ENCODE measurements at places on chromosomes 7 and 10.

GRCh38 chr10:44577533-44577932 lies 192.6 kb upstream of the CXCL12 start:
- no peak for DNase-seq

DNA sequence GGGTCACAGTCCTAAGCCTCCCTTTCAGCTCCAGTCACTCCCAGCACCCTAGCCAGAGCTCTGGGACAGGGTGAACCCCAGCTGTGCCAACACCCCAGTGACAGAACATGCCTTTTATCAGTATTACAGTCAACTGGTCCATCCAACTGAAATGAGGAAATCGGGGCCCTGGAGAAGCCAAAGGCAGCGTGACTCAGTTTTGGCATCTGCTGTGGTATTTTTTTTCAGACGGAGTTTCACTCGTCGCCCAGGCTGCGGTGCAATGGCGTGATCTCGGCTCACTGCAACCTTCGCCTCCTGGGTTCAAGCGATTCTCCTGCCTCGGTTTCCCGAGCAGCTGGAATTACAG lies 3.4 kb upstream of the CLDN15 start:
- DNase-seq, result no peak

- no peak for DNase-seq
Observed at GRCh38 chr10:21141946-21142492, 244.9 kb upstream of the NEBL start.

GRCh38 chr10:58840840-58841435 lies 328.3 kb downstream of the BICC1 start:
- DNase-seq, result no peak

- DNase-seq, result no peak
Observed at GRCh38 chr7:112060625-112061024, 145.6 kb downstream of the DOCK4 start.

GRCh38 chr10:22710139-22710745 lies 4.1 kb downstream of the PIP4K2A start:
- DNase-seq, result no peak

DNA sequence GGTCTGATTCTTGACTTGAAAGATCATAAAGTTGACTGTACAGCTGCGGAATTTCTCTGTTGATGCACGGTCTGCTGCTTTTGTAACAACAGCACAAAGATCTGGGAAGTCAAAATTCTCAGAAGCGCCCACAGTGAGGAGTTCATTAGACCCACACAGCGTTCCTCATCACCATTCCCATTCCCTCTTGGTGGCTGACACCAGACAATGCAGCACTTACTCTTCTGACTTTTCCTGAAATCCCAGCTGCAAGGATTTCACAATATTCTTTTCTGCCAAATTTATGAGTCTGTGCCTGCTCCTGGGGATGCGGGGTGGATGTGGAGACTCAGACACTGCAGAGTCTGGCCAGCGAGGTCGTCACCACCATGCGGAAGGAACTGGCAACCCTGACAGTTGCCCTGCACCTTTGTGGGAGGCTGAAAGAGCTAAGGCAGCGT lies 233.9 kb downstream of the FANK1 start:
- DNase-seq, result no peak

- no peak for DNase-seq
Observed at GRCh38 chr7:131522325-131522930, 34.0 kb downstream of the PODXL start.

GRCh38 chr7:96985992-96986391 lies 19.4 kb upstream of the DLX6 start:
- no peak for DNase-seq

- no peak for DNase-seq
Observed at GRCh38 chr10:103859161-103860086, 4.0 kb upstream of the SH3PXD2A start.

DNA sequence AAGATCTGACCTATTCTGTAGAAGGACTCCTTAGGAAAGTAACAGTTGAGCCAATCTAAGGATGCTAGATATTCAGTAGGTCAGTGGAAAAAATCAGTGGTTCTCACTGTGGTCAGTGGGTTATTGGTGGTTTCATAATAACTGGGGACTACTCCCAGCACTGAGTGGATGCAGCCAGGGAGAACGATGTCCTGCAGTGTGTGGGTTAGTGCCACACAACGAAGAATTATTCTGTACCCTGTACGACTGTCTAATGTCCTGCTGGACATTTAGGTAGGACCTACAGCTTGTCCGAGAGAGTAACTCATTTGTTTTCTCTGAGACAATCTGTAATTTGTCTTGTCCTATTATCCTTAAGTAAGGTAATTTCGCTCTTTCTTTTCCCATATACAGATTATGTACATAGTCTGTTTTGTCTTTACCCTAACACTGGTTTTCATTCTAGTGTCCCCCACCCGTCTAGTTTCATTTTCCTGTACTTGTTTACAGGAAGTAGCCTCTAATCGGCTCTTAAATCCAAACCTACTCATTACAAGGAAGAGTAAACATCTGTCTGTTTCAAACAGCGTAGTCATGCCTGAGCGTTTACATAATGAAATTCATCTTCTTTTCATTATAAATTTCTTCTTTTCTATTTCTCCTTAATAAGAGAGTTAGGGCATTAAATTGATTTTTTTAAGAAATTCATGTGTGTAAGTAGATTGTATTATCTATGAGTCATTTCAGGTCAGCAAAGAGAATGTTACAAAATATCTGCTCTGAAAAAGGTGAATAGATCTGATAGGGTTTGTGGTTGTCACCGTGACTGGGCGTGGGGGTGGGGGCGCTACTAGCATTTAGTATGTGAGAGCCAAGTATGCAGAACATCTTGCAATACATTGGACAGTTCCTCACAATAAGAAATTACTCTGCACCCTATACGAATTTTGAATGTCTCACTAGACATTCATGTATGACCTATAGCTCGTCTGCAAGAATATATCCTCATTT lies 8.3 kb upstream of the ZC3HAV1L start:
- no peak for DNase-seq

DNA sequence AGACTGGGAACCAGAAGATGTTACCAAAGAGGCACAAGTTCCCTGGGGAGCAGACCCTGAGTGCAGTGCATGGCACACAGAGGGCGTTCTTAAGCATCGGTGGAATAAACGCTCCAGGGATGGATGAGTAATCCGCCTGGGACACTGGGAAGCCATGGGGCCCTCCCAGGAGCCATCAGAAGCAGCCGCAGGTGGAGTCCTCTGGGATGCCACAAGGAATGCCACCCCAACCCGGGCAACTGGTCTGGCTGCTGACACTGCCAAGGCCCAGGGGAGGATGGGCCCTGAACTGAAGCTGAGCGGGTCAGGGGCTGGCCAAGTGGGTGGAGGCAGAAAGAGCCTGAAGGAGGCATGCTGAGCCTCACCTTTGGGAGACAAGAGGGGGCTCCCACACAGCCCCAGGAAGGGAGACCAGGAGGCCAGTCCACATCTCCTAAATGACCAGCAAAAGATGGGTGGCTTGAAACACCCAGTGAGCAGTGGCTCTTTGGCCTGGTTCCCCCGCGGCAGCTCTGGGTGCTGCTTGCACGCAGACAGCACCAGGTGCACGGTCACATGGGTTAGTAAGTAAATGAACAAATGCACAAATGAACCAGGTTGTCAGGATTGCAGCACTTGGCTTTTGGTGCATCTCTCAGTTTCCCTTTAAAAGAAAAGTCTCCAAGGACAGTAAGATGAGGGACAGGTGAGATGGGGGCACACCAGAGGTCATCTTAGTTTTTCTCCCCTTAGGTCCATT lies 141.3 kb upstream of the ZMIZ1 start:
- DNase-seq, result no peak

GRCh38 chr10:20634839-20635238 lies 262.3 kb downstream of the NEBL start:
- DNase-seq, result no peak

- no peak for DNase-seq
Observed at GRCh38 chr7:139532636-139533155, 9.2 kb downstream of the CLEC2L start.

GRCh38 chr10:124619802-124620490 lies 124.2 kb downstream of the FAM53B start:
- no peak for DNase-seq

DNA sequence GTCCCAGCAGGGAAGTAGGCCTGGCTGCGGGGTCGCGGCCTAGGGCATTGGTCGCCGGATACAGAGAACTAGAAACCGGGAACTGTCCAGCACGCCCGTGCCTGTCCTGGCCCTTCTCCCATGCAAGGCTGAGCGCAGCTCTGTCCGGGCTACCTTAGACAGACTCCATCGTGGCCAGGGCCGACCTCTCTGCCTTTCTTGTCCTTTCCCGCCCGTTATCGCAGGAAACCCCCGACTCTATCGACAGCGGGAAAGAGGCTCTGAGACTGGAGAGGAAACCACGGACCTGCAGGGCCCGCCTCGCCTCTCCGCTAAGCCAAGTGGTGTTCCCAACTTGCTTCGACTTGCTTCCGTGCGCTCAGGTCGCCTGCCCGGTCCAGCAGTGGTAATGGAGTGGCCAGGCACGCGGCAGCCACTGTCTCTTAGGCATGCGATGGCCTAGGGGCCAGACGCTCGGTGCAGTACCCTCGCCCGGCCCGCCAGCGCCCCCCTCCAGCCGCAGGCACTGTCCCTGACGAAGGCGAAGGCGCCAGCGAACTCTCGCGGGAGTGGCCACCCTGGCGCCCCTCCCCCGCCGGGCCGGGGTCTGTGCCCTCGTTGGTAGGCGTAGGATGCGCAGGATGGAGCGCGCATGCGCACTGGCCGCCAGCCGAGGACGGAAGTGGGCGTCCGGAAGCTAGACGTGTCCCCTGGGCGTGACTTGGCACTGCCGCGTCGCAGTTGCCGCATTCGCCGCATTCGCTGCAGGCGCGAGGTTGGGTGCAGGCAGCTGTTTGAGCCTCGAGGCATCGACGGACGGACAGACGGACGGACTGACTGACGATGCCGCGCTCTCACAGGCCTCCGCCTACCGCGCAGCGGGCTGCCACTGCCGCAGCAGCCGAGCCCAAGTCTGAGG lies 54.4 kb downstream of the MCMBP start:
- no peak for DNase-seq

DNA sequence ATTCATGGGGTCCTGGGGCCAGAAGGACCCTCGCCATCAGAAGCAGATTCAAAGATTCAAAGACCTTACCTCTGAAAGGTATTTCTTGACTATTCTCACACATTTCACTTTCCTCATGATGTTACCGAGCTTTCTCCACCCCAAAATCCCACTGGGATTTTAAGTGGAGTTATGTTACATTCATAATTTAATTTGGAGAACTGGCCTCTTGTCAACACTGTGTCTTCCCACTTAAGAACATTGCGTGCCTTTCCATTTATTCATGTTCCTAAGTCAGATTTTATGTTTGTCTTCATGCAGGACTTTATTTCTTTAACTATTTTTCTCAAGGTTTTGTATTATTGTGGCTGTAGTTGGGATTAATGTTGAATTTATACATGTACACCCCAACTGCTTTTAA lies 123.5 kb upstream of the BMPER start:
- DNase-seq, result no peak

DNA sequence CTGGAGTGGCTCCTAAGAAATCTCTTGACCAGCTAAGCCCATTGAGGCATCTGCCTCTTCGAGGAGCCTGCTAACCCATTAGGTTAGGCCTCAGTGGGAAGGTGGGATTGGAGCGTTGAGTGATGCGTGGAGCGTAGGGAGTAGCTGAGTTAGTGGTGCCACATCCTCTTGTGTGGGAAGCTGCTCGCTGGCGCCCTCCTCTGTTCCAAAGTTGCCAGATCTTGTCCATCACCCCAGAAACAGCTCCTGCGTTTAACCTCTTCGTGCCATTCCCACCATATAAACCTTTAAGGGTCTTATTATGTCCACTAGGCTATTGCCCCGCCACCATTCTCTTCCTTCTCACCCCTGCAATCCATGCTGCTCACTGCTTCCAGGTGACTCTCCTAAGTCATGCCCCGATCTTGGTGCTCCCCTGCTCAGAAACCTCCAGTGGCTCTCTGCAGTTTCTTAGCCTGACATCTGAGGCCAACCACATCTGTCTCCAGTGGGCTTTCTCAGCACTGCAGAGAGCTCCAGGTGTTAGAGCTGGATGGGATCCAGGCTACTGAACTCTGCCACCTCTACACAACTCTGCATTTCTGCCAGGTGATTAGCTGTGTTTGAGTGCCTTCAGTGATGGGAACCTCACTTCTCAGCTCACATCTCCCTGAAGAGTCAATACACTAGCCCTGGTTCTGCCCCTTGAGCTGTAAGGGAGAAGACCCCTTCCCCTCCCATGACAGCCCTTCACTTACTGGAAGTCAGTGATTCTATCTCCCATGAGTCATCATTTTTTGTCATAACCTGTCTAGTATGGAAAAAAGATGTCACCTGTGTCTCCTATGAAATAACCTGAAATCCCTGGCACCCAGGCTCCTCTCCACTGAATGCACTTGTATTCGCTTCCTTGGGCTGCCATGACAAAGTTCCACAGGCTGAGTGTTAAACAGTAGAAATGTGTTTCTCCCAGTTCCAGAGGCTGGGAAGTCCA lies 65.0 kb upstream of the FGFR2 start:
- no peak for DNase-seq

- no peak for DNase-seq
Observed at GRCh38 chr7:109950256-109950655, 1140.7 kb upstream of the LRRN3 start.

DNA sequence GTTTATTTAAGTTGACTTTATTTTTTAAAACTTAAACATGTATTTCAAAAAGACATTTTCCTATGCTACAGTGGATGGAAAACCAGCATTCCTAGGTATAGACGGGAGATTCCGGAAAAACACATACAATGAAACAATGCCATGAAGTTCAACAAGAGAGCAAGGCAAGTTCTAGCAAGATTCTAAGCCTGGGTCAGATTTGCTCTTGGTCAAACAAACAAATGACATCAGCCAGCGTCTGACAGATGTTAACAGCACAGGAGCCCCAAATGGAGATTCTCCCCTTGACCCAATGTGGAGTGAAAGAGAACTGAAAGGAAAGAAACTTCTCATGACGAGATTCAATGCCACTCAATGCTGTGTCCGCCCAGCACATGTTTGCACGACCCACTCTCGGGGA lies 149.9 kb downstream of the NEURL1 start:
- no peak for DNase-seq

DNA sequence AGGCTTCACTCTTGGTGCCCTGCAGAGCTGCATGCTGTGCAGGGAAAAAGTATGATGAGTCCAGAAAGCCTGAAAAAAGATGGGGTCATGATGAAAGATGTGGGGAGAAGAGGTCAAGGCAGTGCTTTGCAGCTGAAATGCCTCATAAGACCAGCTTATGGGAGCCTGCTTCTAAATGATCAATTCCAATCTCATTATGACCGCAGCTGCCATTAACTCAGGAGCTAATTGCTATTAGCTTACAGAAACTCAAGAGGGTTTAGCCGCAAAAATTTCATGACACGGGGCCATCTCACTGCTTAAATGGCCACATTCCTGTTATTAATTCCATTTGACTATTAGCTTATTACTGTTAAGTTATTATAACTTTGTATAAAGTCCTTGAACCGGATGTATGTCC lies 502.9 kb upstream of the ZMIZ1 start:
- DNase-seq, result no peak
